CD8-positive, alpha-beta memory T cell (primary cell): ENCODE measurements at places on chromosomes 2 and 18.

GRCh38 chr2:54652540-54652939 is 70.9 kb upstream of the EML6 start:
- no peak for DNase-seq
- no peaks in the 10 kb centered on the region for H3K27me3 ChIP-seq
- no peak overlapping the region for H3K4me3 ChIP-seq
- peaks cover 81% of the 10 kb centered on the region for H3K36me3 ChIP-seq
- H3K4me1 ChIP-seq = no peaks in the 10 kb centered on the region
- no peak overlapping the region for H3K27ac ChIP-seq

DNA sequence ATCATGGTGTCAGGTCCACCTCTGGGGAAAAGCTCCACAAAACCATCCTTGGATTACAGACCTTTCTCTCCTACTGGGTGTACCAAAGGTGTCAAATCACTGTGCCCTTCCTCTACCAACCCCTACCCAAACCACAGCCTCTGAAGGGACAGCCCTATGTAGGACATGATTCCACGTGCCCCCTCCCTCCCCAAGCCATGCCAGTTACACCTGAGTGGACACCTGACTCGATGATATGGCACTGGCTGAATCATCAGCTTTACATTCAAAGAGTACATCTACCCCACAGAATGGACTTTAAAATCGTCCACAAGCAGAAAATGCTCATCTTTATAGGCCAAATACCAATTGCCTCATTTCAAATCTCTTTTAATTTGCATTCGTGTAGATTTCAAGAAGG is 26.0 kb downstream of the TRABD2A start:
- no peaks in the 10 kb centered on the region for H3K36me3 ChIP-seq
- no peaks in the 10 kb centered on the region for H3K27me3 ChIP-seq
- no peak for DNase-seq
- H3K4me3 ChIP-seq = peak overlapping the region; percentile 36
- peaks cover 96% of the 10 kb centered on the region for H3K4me1 ChIP-seq
- H3K27ac ChIP-seq = no peak overlapping the region

GRCh38 chr2:238596571-238597551 is 170.1 kb downstream of the ASB1 start:
- no peaks in the 10 kb centered on the region for H3K27me3 ChIP-seq
- no peak overlapping the region for H3K4me3 ChIP-seq
- DNase-seq = no peak
- H3K27ac ChIP-seq = no peak overlapping the region

DNA sequence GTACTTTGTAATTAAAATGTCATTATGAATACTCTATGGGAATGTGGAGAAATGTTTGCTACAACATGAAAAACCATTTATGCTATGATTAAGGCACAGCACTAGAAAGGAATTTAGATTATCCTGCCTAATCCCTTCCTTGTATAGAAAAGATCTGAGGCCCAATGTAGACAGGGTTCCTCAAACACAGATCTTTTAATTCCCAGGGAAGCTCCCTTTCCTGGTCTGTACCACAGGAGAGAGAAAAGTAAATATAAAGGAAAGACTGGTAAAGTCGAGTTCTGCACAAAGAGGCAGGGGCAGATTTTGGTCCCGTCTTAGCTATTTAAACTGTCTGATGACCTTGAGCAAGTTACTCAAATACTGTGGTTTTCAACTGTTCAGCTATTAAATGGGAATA is 84.7 kb downstream of the ICA1L start:
- DNase-seq = no peak
- no peak overlapping the region for H3K27ac ChIP-seq
- no peak overlapping the region for H3K4me3 ChIP-seq
- H3K27me3 ChIP-seq = no peaks in the 10 kb centered on the region
- H3K4me1 ChIP-seq = no peaks in the 10 kb centered on the region
- H3K36me3 ChIP-seq = peaks cover 5% of the 10 kb centered on the region

DNA sequence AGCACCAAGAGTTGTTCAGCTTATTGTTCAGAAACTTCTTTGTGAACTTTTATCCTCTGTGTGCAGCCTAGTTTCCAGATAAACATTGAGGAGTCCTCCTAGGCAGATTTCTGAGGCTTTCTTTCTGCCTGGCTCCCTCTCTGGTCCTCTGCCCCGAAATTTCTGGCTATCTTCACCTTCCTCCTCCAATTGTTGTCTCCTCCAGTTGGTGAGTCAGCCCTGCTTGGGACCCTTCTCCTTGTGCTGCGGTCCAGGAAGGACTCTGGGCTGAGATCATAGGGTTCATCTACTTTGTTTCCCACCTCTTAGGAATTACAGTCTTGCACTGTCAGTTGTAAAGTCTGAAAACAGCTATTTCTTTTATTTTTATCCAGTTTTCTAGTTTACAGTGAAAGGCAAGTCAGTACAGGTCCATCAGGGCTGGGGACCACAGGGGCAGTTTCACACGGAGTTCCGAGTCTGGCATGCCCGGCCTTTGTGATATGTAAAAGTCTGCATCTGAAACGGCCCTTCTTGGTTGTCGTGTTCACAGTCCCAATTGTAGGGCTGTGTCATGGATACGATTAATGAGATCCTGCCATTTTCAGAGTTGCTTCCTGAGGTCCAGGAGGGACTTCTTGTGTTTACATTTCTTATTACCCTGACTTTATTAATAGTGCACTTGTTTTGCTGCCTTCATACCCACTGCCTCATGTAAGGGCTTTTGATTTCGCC is 100.8 kb downstream of the SMC6 start:
- DNase-seq = no peak
- no peak overlapping the region for H3K27ac ChIP-seq
- H3K27me3 ChIP-seq = no peaks in the 10 kb centered on the region

DNA sequence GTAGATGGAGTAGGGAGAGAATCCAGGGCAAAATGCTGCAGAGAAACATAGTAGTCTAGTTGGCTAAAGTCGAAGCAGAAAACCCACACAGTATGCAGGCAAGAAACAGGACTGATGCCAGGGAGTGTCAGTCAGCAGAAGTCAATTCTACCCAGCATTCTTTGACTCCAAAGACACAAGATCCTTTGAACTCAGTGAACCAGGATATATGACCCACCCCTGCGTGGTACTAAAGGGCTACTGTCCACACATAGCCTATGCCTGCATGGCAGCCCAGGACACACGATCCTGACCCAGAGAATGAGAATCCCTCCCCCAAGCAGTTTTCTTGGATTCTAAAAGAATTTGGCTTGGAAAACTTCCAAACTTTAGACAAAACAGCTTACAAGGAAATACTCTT is 42.5 kb downstream of the ALK start:
- H3K27ac ChIP-seq = no peak overlapping the region
- no peak for DNase-seq
- H3K4me3 ChIP-seq = no peak overlapping the region
- no peaks in the 10 kb centered on the region for H3K27me3 ChIP-seq
- H3K36me3 ChIP-seq = no peaks in the 10 kb centered on the region
- no peaks in the 10 kb centered on the region for H3K4me1 ChIP-seq

GRCh38 chr2:168536925-168537466 is 80.9 kb downstream of the CERS6 start:
- DNase-seq = no peak
- no peaks in the 10 kb centered on the region for H3K27me3 ChIP-seq
- no peak overlapping the region for H3K4me3 ChIP-seq
- no peak overlapping the region for H3K27ac ChIP-seq

DNA sequence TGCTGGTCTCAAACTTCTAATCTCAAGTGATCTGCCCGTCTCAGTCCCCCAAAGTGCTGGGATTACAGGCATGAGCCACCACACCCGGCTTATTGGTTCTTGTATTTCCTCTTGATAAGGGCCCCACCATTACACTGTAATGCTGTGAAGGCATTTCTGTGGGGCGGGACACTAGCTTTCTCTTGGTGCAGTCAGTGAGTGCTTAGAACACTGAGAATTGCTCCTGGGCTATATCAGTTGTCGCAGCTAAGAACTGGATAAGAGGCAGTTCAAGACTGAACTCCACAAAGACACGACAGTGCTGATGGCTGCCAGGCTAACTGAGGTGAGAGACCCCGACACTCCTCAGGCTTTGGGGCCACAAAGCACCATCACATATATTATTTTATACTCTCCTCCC is 2.1 kb downstream of the KHK start:
- H3K4me3 ChIP-seq = no peak overlapping the region
- H3K4me1 ChIP-seq = peaks cover 19% of the 10 kb centered on the region
- H3K36me3 ChIP-seq = no peaks in the 10 kb centered on the region

DNA sequence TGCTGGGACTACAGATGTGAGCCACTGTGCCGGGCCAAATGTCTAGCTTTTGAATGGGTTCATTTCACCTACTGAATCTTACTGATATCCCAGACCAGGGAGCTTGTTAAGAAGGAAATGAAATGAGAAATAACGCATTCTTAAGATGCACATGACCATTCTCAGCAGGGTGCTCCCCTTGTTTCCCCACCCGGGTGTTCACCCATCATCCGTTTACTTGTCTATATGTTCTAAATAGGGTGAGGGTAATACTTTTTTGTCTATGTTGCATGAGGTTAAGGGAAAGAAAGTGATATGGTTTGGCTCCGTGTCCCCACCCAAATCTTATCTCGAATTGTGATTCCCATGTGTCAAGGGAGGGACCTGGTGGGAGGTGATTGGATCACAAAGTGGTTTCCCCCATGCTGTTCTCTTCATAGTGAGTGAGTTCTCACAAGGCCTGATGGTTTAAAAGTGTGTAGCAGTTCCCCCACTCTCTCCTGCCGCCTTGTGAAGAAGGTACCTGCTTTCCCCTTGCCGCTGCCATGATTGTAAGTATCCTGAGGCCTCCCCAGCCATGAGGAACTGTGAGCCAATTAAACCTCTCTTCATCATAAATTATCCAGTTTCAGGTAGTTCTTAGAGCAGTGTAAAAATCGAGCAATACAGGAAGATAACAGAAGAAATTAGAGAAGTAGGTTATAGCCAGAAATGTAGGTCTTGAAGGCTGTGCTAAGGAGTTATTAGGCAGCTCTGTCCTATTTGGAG is 129.1 kb downstream of the DDX1 start:
- H3K27ac ChIP-seq = no peak overlapping the region
- no peak overlapping the region for H3K4me3 ChIP-seq
- H3K36me3 ChIP-seq = no peaks in the 10 kb centered on the region
- DNase-seq = no peak

- H3K36me3 ChIP-seq = no peaks in the 10 kb centered on the region
- H3K4me3 ChIP-seq = no peak overlapping the region
- no peaks in the 10 kb centered on the region for H3K4me1 ChIP-seq
- no peaks in the 10 kb centered on the region for H3K27me3 ChIP-seq
Observed at GRCh38 chr18:56541793-56542192, 96.6 kb downstream of the TXNL1 start.

- H3K27me3 ChIP-seq = no peaks in the 10 kb centered on the region
- peaks cover 8% of the 10 kb centered on the region for H3K36me3 ChIP-seq
- no peak for DNase-seq
- H3K4me1 ChIP-seq = peaks cover 21% of the 10 kb centered on the region
- no peak overlapping the region for H3K27ac ChIP-seq
Observed at GRCh38 chr2:159902722-159903121, 104.7 kb upstream of the CD302 start.

DNA sequence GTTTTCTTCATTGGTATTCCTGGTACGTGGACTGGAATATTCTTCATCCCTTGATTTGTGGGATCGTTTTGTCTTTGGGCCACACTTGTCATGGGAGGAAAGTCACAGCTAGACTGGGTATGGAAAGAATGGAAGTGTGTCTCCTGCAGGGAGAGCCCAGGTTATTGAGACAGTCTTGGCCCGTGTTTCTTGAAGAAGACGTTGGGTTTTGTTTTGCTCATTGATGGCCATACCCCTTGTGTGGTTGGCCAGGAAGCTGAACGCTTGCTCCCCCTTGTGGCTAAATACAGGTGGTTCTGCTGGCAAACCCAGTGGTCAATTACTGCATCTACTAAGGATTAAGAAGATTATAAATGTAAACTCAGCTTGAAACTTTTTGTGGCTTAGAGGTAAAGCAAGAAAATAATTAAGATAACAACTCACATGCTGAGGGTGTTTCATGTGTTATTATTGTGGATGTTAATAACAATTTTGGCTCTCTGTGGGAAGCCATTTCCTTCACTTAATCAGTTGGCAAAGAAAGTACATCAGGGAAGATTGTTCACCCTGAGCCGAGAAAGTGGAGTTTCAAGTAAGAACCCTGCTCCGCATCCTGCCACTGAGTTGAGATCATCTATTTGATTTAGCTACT is 91.8 kb downstream of the NEDD4L start:
- peak; percentile 46 for DNase-seq
- H3K36me3 ChIP-seq = no peaks in the 10 kb centered on the region
- H3K4me1 ChIP-seq = no peaks in the 10 kb centered on the region
- no peak overlapping the region for H3K27ac ChIP-seq
- no peaks in the 10 kb centered on the region for H3K27me3 ChIP-seq
- H3K4me3 ChIP-seq = no peak overlapping the region

GRCh38 chr18:75500545-75500944 is 73.0 kb upstream of the SMIM21 start:
- no peaks in the 10 kb centered on the region for H3K36me3 ChIP-seq
- H3K27me3 ChIP-seq = peaks cover 4% of the 10 kb centered on the region
- no peak for DNase-seq
- no peaks in the 10 kb centered on the region for H3K4me1 ChIP-seq
- no peak overlapping the region for H3K27ac ChIP-seq

GRCh38 chr2:113157897-113158753 is 15.6 kb upstream of the PSD4 start:
- no peaks in the 10 kb centered on the region for H3K36me3 ChIP-seq
- DNase-seq = no peak
- H3K27me3 ChIP-seq = no peaks in the 10 kb centered on the region
